ENCODE measurements at places on chromosomes 5 and 9.

- DNase-seq, result no peak
Observed at GRCh38 chr9:72948575-72949243, 4.1 kb downstream of the ALDH1A1 start.

GRCh38 chr5:162683284-162683683 is 615.7 kb downstream of the GABRG2 start:
- DNase-seq, result no peak

DNA sequence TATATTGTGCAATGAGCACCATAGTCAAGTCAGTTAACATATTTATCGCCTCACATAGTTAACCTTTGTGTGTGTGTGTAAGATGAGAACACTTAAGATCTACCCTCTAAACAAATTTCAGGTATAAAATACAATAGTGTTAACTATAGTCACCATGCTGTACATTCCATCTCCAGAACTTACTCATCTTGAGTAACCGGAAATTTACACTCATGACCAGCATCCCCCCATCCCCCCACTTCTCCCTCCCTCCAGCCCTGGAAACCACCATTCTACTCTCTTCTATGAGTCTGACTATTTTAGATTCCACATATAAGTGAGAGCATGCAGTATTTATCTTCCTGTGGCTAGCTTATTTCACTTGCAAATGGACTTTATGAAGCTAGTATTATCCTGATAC is 40.3 kb downstream of the ZNF354A start:
- no peak for DNase-seq

DNA sequence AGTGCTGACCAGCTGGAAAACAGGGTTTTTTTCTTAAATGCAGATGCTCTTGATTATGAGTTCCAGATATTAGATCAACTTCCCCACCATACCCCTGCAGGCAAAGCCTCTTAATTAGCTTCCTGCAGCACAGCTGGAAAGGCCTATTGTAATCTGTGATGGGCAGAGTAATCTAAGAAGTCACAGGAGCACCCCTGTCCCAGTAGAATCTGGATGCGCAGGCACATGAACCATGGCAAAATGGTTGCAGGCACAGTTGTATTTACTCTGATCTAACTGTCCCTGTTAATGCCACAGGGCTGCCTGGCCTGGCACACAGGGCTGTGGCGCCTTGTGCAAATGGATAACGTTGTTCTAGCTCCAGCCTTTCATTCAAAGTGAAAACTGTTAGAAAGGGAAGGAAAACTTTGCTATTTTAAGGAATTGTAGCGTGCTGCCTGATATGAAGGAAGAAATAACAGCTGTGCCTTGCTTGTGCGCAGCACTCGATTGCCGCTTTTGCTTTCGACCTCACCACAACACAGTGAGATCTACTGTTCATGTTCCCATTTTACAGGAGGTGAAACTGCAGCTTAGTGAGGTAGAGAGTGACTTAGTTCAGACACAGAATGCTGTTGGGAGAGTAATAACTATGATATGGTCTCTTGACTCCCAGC is 2.3 kb downstream of the TGFBI start:
- DNase-seq, result no peak

DNA sequence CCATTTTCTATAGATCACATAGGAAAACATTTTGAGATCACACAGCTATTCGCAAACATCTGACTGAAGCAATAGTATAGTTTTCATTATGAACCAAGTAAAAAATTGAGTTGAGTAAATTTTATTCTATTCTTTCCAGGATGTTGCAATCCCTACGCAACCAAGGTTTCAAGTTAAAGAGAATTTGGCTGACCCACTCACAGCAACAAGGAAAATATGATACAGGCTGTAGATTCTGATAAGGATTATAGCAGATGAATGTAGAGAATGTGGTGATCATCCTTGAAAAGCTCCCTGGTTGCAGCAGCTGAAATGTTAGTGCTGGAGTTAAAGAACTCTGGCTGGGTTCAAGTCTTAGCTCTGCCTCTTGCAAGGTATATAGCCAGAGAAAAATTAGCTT is 4.7 kb downstream of the ABCA1 start:
- no peak for DNase-seq

DNA sequence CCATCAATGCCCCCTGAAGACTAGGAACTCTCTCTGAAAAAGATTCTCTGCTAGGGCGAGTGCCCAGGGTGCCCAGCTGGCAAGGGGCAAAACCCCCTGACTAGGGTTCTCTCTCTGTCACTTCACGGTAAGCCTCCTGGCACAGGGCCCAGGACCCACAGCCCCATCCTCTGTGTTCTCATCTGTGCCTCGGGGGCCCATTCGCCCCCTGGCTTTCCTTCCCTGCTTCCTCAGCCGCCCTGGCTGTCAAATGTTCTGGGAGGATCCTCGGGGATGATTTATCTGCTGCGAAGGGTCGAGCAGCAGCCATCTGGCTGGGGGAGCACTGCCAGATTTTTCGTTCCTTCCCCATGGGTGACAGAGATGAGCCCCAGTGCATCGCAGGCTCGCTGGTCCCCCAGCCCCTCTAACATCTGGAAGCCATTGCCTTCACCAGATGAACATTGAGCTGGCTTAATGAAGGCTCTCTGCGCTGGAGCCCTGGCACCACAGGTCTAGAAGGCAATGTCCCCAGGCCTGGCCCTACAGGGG is 24.2 kb downstream of the HMCN2 start:
- DNase-seq, result no peak

- DNase-seq, result no peak
Observed at GRCh38 chr5:2702096-2702879, 49.2 kb downstream of the IRX2 start.

DNA sequence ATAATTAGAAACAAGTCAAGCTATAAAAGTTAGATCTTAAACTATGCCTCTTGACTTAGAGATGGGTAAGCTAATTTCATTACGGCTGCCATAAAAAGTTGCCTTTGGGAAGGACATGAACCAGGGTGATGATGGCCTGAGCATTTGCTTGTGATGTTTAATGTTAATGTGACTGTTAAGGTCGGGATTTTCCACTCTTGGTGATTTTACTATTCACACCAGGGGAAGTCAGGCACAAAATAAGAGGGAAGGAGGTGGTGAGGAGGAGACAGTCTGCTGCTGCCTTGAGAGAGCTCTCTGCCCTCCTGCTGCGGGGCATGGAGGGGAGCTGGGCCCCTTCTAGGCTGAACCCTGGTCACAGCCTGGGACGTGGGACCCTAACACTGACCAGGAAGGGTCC is 34.4 kb downstream of the AHRR start:
- no peak for DNase-seq

Measured in activated CD8-positive, alpha-beta memory T cell treated with anti-CD3 and anti-CD28 coated beads, Interleukin-2, amount 50 U/mL, for 48 hours (primary cell).